ENCODE measurements at places on chromosomes 13 and 19. TPM values are rescaled to one million over a fixed set of nuclear protein-coding genes. Genes with fewer than 3 reads are reported as not detected.

ZNF563 gene
- 16.7 TPM for total RNA-seq

NFIX gene
- total RNA-seq, result 185 TPM

FFAR2 gene
- 0.87 TPM for total RNA-seq

GRK1 gene
- 0.23 TPM for total RNA-seq

CBARP gene
- 4.4 TPM for total RNA-seq

CACNA1A gene
- 0.46 TPM for total RNA-seq

GPR12 gene
- total RNA-seq, result 0.05 TPM

DNAAF3 gene
- total RNA-seq, result 0.55 TPM

KLK15 gene
- 8.5 TPM for total RNA-seq

TBXA2R gene
- 1.1 TPM for total RNA-seq

NAPSA gene
- total RNA-seq, result 0.85 TPM

CGB1 gene
- not detected for total RNA-seq

NKPD1 gene
- total RNA-seq, result 4.1 TPM

AMH gene
- total RNA-seq, result 160 TPM

LCP1 gene
- 177 TPM for total RNA-seq

HIF3A gene
- total RNA-seq, result 97.6 TPM

ZNF565 gene
- total RNA-seq, result 6.4 TPM

ZNF534 gene
- total RNA-seq, result 0.09 TPM

ZNF433 gene
- 10.2 TPM for total RNA-seq

CLDN10 gene
- total RNA-seq, result 1.5 TPM

SHC2 gene
- 83.4 TPM for total RNA-seq

BRME1 gene
- 12.6 TPM for total RNA-seq

KIR2DL3 gene
- not detected for total RNA-seq

ZNF578 gene
- 0.68 TPM for total RNA-seq

FCGBP gene
- total RNA-seq, result 42.4 TPM

NLRP12 gene
- total RNA-seq, result not detected

ZNF547 gene
- 4.3 TPM for total RNA-seq

FBXO17 gene
- total RNA-seq, result 25.9 TPM

PSG11 gene
- total RNA-seq, result not detected

RFPL4A gene
- not detected for total RNA-seq

SPTBN4 gene
- 5.2 TPM for total RNA-seq

WDR87 gene
- total RNA-seq, result not detected

RNF17 gene
- not detected for total RNA-seq

S1PR5 gene
- total RNA-seq, result 17.0 TPM

PSG5 gene
- total RNA-seq, result not detected

CBY2 gene
- total RNA-seq, result not detected

ZNF540 gene
- total RNA-seq, result 2.9 TPM

KLF1 gene
- total RNA-seq, result not detected

ATP7B gene
- total RNA-seq, result 6.2 TPM

DNASE2 gene
- 63.9 TPM for total RNA-seq

NTF4 gene
- 7.0 TPM for total RNA-seq

GJB6 gene
- 0.28 TPM for total RNA-seq

MYBPC2 gene
- total RNA-seq, result 0.09 TPM

FXYD7 gene
- total RNA-seq, result not detected

ZNF208 gene
- 12.4 TPM for total RNA-seq

Data from prostate gland (tissue), 2 donors.